ENCODE measurements at places on chromosomes 5 and 9.

DNA sequence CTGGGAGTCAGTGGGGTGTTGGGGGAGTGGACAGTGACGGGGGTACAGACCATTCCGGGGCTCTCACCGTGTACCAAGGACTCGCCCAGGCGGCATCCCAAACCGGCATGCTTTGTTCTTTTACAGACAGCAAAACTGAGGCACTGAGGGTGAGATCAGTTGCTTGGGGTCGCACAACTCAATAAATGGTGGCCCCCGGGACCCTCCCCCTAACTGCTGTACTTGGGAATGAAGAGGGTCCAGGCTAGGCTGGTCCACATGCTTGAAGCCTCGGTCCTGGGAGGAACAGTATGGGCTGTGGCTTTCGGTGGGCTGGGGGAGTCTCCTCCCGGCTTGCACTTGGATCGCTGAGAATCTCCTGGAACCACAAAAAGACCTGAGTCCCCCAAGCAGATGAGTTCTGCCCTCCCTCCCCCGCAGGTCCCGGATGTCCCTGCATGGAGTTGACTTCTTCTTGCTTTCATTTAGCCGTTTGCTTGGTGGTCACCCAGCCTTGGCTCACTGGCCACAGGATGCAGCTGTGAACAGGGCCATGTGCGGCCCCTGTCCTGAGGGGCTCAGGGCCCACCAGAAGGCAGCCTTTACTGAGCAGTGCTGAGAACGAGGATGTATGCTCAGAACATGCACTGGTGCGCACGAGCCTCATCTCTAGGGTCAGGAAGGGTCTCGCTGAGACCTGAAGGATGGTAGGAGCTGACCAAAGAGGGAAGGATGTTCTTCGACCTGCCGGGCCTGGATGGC is 4.2 kb downstream of the LAMC3 start:
- no peak for DNase-seq

DNA sequence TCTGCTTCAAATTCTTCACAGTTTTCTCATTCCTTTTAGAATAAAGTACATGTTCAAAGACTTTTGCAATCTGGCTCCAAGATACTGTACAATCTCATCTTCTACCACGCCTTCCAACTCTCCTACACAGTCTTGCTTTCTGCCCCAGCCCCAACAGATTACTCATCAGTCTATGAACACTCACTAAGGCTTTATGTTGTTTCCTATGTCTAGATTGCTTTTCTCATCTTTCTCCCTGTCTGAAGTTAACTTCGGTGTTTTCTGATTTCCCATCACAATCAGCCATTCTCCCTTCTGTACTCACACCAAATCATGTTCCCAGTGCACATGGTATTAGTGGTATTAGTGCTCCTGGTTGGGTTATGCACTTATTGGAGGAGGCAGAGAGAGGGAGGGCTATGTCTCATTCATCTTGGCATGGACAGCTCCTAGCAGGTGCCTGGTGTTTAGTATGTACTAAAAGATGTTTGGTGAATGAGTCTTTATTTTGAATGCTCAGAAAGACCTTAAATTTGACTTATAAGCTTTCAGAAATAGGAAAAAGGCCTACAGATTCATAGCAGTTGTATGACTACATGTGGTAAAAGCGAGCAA is 44.0 kb upstream of the ZNF608 start:
- DNase-seq, result no peak

DNA sequence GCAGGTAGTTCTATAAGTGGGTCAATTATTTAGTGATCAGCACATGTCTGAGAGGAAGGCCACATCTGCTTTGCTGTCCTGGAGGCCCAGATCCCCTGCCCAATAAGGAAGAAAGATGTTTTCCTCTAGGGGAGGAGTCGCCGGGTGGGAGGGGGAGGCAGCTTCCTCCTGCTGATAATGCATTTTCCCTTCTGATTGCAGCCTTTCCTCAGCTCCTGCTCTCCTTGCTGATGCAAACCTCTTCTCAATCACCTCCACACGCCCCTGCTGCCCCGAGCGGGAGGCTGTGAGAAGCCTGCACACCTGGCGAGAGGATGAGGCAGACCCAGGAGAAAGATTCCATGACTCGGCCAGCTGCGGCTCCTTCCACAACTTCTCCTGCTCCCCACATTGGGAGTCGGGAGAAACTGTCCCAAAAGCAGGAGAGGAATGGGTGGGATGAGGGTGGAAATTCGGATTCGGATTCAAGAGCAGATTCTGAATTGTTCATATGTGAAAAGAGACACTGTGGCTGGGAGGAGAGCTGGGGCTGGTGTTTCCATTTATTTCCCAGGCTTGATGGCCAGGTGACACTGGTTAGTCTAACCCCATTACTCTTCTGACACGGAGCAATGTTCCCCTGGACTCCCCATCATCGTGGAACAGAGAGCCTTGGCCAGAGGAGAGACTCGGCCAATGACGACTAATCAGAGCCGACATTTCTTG is 6.8 kb upstream of the NTNG2 start:
- DNase-seq, result no peak

GRCh38 chr5:100780376-100780870 is 122.7 kb downstream of the ST8SIA4 start:
- DNase-seq, result no peak

DNA sequence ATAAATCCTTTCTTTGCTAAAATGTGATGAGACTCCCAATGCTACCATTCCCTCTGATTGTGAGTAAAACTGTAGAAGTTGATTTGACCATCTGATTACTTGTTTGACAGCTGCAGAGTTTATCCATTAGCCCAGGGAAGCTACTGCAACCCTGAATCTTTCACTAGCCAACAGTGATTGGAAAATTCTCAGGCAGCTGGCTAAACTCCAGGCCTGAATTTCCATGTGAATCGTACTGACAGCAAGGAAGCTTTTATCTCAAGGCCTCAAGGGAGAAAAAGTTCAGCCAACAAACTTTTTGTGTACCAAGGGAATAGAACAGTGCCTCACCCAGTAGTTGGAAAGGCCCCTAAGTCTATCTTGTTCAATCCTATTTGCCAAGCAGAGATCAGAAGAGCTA is 246.7 kb upstream of the TRPM3 start:
- no peak for DNase-seq

DNA sequence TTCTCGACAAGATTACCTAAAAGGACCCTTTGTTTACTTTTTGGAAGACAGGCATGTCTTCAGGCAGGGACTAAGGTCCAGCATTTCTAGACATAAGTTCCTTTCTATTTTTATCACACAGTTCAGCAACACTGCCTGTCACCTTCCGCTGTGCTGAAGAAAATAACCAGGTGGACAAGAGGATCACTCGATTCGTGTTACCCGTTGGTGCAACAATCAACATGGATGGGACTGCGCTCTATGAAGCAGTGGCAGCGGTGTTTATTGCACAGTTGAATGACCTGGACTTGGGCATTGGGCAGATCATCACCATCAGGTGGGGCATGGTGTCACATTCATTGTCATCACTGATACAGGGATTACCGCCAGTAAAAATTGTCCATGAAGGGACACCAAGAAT is 85.6 kb upstream of the PLPP6 start:
- DNase-seq, result no peak

GRCh38 chr5:138610918-138611677 is 35.9 kb upstream of the HSPA9 start:
- no peak for DNase-seq

DNA sequence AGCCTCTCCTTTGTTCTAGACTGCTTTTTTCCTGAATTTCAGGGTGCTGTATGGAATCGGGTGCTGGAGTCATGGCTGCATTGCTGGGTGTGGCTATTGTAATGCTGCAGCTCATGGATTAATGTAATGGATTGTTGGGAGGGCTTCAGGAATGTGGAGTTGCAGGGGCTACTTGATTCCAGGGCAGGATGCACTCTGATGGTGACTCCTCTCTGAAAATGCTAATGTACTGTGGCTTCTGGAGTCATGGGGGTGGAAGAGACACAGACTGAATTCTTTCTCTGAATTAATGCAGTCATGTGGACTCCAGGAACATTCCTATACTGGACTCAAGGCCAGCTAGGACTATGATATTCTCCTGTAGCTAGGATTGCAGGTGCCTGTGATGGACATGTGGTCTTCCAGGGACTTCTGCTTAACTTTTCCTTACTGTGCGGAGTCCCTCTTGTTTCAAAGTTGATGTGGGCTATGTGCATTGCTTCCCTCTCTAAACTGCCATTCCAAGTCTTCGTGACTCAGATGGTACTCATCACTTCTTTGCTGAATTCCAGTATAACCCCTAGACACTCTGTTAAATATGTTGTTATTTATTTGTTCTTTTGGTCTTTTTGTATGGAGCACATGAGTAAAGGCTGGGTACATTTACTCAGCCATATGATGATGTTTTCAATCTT is 396.2 kb downstream of the KCTD16 start:
- no peak for DNase-seq

- peak; percentile 61 for DNase-seq
Observed at GRCh38 chr9:133994353-133995011, 2.4 kb upstream of the VAV2 start.

GRCh38 chr9:129033216-129033615 is 3.2 kb upstream of the MIGA2 start:
- no peak for DNase-seq

GRCh38 chr5:118918232-118918631 is 70.1 kb downstream of the DTWD2 start:
- no peak for DNase-seq

DNA sequence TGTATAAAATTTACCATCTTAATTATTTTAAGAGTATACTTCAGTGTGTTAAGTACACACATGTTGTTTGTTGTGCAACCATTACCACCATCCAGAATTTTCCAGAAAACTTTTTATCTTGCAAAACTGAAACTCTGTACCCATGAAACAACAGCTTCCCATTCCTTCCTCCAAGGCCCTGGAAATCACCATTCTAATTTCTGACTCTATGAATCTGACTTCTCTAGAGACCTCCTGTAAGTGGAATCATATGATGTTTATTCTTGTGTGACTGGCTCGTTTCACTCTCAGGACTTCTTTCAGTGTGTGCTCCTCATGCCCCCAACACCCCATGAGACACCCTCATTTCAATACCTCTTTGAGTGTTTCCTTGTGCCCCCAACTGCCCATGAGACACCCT is 60.4 kb upstream of the COL15A1 start:
- no peak for DNase-seq

GRCh38 chr9:92506184-92506857 is 24.0 kb upstream of the ASPN start:
- no peak for DNase-seq

GRCh38 chr5:143582869-143583268 is 179.4 kb upstream of the NR3C1 start:
- DNase-seq, result no peak

- DNase-seq, result no peak
Observed at GRCh38 chr9:104869811-104870210, 58.1 kb downstream of the ABCA1 start.

DNA sequence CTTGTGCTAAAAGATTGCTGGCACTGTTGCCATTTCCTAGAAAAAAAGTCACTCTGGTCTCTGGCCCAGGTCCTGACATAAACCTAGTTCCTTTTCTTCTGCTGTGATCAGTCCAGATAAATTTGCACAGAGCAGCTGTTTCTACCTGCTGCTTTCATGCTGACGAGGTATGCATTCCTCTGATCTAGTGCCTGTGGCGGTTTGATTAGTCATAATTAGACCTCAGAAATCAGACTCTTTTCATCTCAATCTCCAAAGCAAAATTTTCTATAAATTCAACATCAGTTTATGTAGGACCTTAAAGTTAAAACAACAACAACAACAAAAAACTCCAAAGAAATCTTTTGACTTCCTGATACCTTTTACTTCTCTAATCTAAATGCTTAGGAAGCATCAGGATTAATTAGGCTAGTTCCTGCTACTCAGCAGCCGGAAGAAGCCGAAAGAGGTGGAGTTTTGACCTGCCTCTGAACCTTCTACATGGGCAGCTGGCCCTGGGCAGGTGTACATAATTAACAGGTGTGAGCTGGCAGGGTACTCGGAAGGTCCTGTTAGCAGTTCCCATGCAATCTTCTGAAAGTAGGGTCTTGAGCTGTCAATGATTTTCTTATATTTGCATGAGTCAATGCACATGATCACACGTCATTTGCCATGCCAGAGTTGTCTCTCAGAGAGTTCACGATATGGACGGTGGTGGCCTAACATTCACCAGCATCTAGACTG is 83.3 kb upstream of the CCDC112 start:
- DNase-seq, result no peak

DNA sequence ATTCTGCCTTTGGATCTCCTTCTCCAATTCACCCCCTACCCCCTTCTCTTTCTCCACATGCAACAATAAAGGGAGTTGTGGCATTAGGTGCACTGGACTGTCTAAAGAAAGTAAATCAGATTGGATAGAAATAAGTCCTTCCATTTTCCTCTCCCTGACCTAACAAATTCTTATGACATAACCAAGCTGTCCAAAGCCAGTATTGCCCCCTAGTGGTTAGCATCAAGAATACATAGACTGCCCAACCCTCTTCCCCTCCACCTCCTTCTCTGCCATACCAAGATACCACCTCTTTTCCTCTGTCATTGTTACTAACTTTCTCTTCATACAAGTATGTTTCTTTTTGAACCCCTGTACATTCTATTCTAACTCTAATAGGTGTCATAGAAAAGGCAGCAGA is 45.7 kb downstream of the PPARGC1B start:
- DNase-seq, result no peak

DNA sequence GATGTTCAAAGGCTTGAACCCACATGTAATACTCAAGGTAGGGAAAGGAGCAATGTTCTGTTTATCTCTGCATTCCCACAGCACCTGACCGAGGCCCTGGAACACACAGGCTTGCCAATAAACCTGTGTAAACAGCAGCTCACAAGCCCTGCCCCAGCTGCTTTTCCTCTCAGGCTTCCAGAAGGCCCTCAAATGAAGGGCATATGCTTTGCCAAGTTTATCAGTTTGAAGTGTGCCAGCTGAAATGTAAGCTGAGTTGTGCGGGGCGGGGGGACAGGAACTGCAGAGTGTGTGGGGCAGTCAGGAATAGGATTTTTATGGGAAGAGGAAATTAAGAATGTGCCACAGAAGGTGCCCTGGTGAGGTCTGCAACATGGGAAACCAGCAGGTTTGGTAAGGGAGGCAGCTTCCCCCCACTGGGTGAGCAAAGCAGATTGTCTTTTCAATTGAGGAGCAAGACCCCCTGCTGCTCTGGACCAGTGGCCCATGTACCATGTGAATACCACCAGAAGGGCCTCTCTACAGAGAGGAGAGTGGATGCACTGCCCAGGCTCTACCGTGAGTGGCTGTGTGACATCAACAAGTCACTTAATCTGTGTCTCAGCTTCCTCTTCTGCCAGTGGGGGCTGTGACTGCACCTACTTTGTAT is 194.8 kb downstream of the SPOCK1 start:
- peak; percentile 80 for DNase-seq

DNA sequence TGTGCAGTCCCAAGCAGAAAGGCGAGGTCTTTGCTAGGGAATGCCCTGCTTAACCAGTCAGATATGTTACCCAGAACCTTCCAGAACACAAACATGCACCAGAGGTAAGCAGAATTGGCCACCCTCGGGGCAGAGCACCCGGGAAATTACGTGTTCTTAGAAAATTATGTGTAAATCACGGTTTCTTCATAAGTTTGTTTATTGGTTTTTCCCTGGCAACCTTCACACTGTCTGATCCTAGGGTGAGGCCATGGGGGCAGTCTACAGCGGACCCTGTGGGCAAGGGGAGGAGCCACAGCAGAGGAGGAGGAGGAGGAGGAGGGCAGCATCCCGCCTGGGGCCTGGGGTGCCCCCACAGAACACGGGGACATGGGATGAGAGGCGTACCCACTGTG is 31.4 kb downstream of the RXRA start:
- no peak for DNase-seq
